ENCODE measurements at places on chromosomes 4 and X.

DNA sequence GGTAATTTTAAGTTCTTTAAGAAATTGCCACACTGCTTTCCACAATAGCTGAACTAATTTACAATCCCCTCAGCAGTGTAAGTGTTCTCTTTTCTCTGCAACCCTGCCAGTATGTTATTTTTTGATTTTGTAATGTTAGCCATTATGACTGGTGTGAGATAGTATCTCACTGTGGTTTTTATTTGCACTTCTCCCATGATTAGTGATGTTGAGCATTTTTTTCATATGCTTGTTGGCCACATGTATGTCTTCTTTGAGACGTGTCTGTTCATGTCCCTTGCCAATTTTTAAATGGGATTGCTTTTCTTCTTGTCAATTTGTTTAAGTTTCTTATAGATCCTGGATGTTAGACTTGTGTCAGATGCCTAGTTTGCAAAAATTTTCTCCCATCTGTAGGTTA lies 86.1 kb downstream of the BMP3 start:
- no peak for DNase-seq

- peak; percentile 60 for DNase-seq
Observed at GRCh38 chr4:185219551-185220344, 10.3 kb downstream of the SNX25 start.

GRCh38 chrX:26778320-26778888 lies 562.4 kb downstream of the MAGEB5 start:
- peak; percentile 12 for DNase-seq

DNA sequence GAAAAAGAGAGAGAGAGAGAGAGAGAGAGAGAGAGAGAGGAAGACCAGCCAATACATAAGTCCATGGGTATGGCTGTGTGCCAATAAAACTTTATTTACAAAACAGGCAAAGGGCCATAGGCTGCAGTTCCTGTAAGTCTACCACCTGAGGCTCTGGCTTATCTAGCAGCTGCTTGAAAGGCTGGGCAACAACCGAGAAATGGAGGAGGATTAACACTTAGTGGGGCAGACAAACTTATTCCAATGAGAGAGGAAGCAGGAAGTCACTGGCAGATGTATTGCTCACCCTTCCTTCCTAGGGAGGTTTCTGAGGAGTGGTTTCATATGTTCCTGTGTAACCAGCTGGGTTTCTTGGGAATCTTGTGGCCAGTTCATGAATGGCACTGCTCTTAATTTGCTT lies 4.7 kb upstream of the GPR143 start:
- DNase-seq = no peak

DNA sequence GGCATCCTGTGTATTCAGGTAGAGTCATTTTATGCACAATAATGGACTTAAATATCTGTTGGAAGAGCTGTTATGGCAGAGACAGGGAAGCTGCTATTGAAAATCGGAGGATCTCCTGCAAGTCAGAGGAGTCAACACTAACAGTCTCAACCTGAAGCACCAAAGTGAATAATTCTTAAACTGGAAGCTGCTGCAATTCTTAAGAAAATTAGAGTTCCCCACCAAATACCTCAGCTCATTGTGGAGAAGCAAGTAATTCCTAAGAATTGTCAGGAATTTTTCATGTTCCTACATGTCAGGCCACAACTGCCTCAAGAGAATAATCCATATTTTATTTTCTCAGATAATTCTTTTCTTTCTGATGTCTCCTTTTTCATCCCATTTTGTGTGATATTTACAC lies 892.6 kb upstream of the LCORL start:
- no peak for DNase-seq

- DNase-seq = no peak
Observed at GRCh38 chr4:63817196-63817865, 591.9 kb downstream of the TECRL start.

DNA sequence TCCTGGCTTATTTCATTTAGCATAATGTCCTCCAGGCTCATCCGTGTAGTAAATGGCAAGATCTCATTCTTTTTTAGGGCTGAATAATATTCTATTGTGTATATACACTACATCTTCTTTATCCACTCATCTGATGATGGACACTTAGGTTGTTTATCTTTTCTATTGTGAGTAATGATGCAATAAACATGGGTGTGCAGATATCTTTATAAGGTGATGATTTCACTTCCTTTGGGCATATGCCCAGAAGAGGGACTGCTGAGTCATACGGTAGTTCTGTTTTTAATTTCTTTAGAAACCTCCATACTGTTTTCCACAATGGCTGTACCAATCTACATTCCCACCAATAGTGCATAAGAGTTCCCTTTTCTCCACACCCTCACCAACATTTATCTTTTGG lies 317.6 kb upstream of the CNKSR2 start:
- DNase-seq = peak; percentile 5

DNA sequence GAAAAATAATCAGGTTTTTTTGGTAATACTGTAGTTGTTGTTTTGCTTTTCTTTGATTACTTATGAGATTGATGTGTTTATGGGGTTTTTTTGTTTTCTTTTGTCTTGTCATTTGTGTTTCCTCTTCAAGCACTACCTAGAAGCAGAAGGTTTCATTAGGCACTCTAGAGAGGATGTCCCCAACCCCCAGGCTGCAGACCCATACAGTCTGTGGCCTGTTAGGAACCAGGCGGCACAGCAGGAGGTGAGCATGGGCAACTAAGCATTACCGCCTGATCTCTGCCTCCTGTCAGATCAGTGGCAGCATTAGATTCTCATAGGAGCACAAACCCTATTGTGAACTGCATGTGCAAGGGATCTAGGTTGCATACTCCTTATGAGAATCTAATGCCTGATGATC lies 22.9 kb upstream of the NOCT start:
- no peak for DNase-seq

- no peak for DNase-seq
Observed at GRCh38 chr4:9964879-9965278, 56.4 kb downstream of the SLC2A9 start.

All from NB4 (cell line).